Thyroid gland (tissue), 4 donors: ENCODE measurements at places on chromosomes 12 and 14. TPM values are rescaled to one million over a fixed set of nuclear protein-coding genes. Genes with fewer than 3 reads are reported as not detected.
A peak's percentile ranks its signal among the peaks of the same experiment; 100 is the strongest.

DNA sequence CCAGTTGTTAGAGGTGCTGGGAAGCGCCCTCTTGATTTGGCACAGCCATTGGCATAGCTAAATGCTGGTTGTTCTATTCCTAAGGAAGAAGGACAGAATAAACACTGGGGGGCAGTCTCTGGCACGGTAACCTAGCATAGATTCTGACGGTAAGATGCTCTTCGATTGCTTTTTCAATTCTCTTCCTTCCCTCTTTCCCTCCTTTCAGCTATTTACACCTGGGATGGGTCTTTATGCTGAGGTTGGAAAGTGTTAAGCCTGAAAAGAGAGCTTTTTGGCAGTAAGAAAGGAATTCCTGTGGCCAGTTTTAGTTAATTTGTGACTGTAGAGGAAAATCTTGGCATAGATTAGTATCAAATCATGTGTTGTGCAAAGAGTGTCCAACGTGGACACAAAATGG lies 162.8 kb downstream of the SNAPC1 start:
- H3K27ac ChIP-seq = no peak overlapping the region
- no peak overlapping the region for H3K4me3 ChIP-seq
- DNase-seq = peak; percentile 30
- H3K4me1 ChIP-seq = no peaks in the 10 kb centered on the region
- H3K36me3 ChIP-seq = no peaks in the 10 kb centered on the region

Gene IQSEC3
- total RNA-seq = 1.3 TPM

DNA sequence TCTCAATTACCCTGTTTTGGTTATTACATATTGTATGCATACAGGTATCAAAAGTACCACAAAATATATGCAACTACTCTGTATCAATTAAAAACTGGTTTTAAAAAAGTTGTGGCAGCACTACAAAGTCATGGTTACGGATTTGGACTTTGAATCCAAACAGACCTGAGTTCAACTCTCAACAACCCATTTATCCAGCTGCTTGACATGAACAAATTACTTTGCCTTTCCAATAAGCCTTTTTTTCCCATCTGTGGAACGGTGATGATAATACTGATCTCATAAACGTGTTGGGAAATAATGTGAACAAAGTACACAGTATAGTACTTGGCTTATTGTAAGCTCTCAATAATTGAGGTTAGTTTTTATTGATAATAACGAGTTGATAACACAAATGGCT lies 85.0 kb downstream of the MNAT1 start:
- no peak for DNase-seq
- no peaks in the 10 kb centered on the region for H3K27me3 ChIP-seq
- no peak overlapping the region for H3K27ac ChIP-seq

DNA sequence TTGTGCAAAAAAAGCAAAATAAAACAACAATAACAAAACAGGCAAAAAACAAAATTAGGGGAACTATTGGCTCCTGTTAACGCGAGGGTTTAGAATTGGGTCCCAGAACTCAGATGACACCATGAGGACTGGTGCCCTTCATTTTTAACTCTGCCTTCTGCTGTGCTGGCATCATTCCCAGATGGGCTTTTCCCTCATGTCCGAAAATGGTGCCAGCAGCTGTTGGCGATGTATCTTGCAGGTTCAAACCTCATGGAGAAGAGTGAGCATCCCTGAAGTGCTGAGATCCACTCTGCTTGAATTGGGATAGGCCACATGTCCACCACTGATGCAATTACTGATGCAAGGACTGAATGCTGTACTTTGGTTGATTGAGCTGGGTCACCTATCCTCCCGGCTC lies 61.1 kb downstream of the MYRFL start:
- no peak overlapping the region for H3K27ac ChIP-seq
- H3K4me1 ChIP-seq = peaks cover 10% of the 10 kb centered on the region
- no peaks in the 10 kb centered on the region for H3K27me3 ChIP-seq
- no peak for DNase-seq

Gene GPRC5A
- 207 TPM for total RNA-seq

DNA sequence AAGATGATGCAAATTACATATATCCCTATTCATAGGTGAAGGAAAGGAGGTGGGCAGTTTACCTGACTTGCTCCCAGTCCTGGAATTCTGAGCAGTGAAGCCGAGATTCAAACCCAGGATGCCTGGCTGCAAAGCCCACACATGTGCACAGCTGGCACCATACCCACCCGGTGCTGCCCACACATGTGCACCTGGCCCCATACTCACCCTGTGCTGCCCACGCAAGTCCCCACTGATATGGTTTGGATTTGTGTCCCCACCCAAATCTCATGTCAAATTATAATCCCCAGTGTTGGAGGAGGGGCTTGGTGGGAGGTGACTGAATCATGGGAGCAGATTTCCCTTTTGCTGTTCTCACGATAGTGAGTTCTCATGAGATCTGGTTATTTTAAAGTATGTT lies 179.2 kb upstream of the C14orf180 start:
- no peaks in the 10 kb centered on the region for H3K36me3 ChIP-seq
- no peaks in the 10 kb centered on the region for H3K4me1 ChIP-seq
- no peak overlapping the region for H3K27ac ChIP-seq
- H3K4me3 ChIP-seq = no peak overlapping the region

GRCh38 chr12:25801734-25802133 lies 156.7 kb upstream of the RASSF8 start:
- DNase-seq = no peak
- H3K4me1 ChIP-seq = no peaks in the 10 kb centered on the region
- no peak overlapping the region for H3K4me3 ChIP-seq

Gene CRIP2
- 160 TPM for total RNA-seq

DNA sequence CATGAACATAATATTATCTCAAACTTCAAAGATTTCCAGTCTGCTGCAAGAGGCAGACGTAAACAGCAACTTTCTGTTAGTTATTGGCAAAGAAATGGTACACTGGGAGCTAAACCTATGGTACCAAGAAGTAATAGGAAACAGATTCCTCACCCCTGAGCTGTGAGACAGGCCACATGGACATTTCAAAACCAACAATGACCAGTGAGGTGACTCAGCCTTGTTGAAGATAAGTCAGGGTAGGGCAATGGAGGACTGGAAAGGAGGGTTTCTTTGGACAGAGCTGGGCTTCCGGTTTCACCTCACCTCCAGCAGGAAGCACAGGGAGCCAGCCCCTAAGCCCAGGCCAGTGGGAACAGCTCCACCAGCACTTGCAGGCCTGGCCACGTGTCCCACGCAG lies 1320.5 kb downstream of the AACS start:
- no peaks in the 10 kb centered on the region for H3K27me3 ChIP-seq
- DNase-seq = no peak
- no peaks in the 10 kb centered on the region for H3K4me1 ChIP-seq
- H3K27ac ChIP-seq = no peak overlapping the region

DNA sequence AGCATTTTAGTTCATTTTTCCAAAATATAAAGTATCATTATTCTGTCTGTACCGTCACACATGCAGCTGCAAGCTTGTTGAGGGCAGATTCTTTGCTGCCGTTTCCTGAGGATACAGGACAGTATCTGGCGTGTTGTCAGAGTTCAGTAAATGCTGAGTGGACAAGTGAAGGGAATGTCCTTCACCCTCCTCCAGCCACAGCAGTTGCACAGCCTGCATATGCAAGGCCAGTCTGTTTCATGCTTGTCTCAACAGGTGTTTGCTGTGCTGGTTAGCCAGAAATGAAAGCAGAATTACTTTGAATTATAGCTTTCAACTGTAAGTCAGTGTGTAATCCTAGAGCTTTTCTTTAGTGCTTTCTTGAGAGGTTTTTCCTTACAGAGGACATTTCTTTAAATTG lies 36.5 kb downstream of the TDP1 start:
- no peak for DNase-seq
- H3K4me3 ChIP-seq = no peak overlapping the region
- H3K4me1 ChIP-seq = no peaks in the 10 kb centered on the region

- H3K4me1 ChIP-seq = no peaks in the 10 kb centered on the region
- no peaks in the 10 kb centered on the region for H3K36me3 ChIP-seq
- H3K27ac ChIP-seq = no peak overlapping the region
- no peak overlapping the region for H3K4me3 ChIP-seq
- no peak for DNase-seq
Observed at GRCh38 chr12:74049348-74049747, 488.3 kb upstream of the ATXN7L3B start.

DNA sequence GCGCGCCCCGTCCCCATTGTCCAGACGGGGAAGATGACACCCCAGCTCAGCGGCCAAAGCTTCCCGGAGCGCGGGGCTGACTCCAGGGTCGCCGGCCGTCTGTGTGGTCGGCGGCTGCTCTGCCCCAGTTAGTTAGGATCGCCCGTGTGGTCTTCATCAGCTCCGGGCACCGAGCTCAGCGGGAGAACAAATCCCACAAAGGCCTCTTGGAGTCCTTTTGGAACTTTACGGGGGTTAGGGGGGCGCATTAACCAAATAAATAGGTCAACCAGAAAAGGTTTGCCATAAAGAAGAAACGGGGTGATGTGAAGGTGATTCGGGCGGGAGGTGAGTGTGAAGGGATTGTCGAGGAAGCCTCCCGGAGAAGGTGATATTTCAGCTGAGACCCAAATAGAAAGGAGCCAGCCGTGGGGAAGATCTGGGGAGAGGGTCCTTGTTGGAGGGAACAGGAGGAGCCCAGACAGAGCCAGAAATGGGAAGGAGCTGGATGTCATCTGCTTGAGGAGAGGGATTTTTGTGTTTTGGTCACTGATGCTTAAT lies 697 bp downstream of the ATP6V0A2 start:
- peak overlapping the region; percentile 37 for H3K27ac ChIP-seq
- peaks cover 18% of the 10 kb centered on the region for H3K4me1 ChIP-seq
- no peaks in the 10 kb centered on the region for H3K36me3 ChIP-seq
- no peaks in the 10 kb centered on the region for H3K27me3 ChIP-seq
- no peak for DNase-seq

GRCh38 chr12:124297856-124298255 lies 3.0 kb downstream of the RFLNA start:
- no peak for DNase-seq
- H3K36me3 ChIP-seq = no peaks in the 10 kb centered on the region
- H3K27me3 ChIP-seq = peaks cover 6% of the 10 kb centered on the region

Gene PIP4P1
- 29.1 TPM for total RNA-seq

DNA sequence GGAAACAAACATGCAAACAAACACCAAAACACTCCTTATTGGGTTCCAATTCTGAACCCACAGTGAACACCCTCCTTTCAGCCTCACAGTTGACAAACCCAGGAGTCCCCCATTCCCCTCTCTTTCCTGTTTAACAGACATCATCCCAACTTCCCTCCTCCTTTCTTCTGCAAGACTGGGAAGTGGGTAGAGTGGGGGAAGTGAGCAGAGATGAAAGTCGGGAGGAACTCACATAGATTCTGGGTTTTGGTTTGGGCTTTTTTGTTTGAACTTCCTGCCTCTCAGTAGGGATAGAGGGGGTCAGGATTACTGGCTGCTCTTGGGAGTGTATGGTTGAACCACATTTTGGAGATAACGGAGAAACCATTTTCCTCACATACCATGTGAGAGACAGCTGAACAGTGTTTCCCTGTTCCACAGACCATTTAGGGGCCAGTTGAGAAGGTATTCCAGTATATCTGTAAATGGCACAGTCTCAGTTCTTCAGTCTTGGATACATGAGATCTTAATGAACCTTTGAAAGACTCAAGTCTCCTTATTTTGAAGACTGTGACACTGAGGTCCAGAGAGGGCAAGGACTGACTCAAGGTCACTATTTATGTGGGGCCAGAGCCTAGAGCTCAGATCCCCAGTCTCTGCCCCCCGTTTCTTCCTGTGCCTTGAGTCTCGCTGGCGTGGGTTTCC lies 3.9 kb upstream of the GPR84 start:
- no peak for DNase-seq
- no peak overlapping the region for H3K4me3 ChIP-seq
- peaks cover 18% of the 10 kb centered on the region for H3K36me3 ChIP-seq
- no peaks in the 10 kb centered on the region for H3K27me3 ChIP-seq
- no peak overlapping the region for H3K27ac ChIP-seq

- DNase-seq = no peak
- no peaks in the 10 kb centered on the region for H3K27me3 ChIP-seq
- H3K36me3 ChIP-seq = no peaks in the 10 kb centered on the region
- H3K4me1 ChIP-seq = no peaks in the 10 kb centered on the region
- H3K27ac ChIP-seq = no peak overlapping the region
- H3K4me3 ChIP-seq = no peak overlapping the region
Observed at GRCh38 chr12:110638796-110639195, 24.9 kb downstream of the TCTN1 start.

DNA sequence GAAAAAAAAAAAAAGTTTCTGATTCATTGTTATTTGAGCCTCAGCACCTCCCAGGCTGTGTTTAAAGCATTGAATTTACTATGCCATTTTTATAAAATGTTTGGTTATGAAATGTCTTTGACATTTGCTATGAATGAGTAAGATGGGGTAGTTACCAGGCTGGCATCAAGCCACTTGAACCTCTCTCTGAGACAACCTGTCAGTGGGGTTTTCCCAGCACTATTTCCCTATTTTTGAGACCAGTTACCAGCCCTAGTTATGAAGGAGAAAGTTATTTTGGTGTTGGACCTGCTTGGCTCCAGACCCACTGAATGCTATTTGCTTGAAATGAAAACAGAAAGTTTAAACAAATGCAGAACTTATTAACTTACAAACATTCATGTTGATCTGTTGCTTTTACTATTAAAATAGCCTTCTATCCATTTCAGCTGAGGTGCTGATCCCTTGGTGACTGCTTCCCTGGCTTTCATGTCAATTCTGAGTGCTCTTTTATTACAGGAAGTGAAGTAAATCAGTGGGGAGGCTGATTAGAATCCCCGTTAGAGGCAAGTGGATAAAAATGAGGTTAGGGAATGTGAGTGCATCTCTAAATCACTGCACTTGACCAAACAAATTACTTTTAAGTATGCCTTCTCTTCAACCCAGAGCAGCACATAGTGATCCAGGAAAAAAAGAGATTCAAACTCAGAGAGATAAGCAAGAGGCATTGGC lies 37.8 kb downstream of the LLPH start:
- no peak overlapping the region for H3K27ac ChIP-seq
- no peak overlapping the region for H3K4me3 ChIP-seq
- DNase-seq = no peak
- H3K27me3 ChIP-seq = no peaks in the 10 kb centered on the region

GRCh38 chr12:49568442-49569162 lies 660 bp upstream of the MCRS1 start:
- H3K27ac ChIP-seq = peak overlapping the region; percentile 84
- no peaks in the 10 kb centered on the region for H3K27me3 ChIP-seq
- H3K4me1 ChIP-seq = peaks cover 13% of the 10 kb centered on the region
- DNase-seq = no peak
- H3K4me3 ChIP-seq = peak overlapping the region; percentile 80

Gene TMEM229B
- 34.7 TPM for total RNA-seq

GRCh38 chr12:103813949-103814348 lies 27.1 kb downstream of the NT5DC3 start:
- no peak overlapping the region for H3K27ac ChIP-seq
- DNase-seq = no peak
- no peaks in the 10 kb centered on the region for H3K27me3 ChIP-seq
- no peaks in the 10 kb centered on the region for H3K4me1 ChIP-seq

Gene LETMD1
- 62.9 TPM for total RNA-seq
